ENCODE measurements at places on chromosomes 5 and 9.

DNA sequence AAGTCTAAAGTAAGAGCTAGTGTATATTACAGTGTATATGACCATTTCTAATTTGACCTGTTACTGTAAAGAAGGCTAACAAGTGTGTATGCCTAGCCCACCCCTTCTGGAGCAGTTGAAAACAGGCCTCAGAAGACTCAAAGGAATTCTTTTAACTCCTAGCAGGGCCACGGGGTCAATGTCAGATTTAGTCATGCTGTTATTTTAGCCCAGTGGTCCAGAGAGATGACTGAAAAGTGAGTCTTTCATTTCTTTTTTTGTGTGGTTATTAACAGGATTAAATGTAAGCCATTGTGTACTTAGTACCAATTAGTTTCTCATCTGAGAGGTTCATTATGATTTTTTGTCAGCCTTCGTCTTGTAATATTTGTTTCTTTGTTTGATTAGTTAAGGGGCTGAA lies 24.4 kb downstream of the ZCCHC7 start:
- DNase-seq: no peak

DNA sequence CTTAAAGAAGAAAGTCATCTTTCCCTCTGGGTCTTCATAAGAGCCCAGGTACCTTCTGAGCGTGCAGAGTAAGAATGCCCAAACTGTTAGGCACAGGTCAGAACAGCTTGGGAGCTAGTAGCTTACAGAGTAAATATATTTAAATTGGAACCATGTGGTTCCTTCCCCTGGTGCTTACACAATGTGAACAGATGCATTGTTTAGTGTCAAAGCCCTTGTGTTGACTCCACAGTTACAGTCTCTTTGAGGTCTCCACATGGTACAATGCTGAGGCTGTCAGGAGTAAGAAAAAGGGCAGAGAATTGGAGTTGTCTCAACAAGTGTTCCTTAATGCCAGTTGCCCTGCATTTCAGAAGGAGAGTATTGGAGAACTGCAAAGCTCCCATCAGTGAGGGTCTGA lies 188.5 kb downstream of the PAPPA start:
- DNase-seq: no peak

DNA sequence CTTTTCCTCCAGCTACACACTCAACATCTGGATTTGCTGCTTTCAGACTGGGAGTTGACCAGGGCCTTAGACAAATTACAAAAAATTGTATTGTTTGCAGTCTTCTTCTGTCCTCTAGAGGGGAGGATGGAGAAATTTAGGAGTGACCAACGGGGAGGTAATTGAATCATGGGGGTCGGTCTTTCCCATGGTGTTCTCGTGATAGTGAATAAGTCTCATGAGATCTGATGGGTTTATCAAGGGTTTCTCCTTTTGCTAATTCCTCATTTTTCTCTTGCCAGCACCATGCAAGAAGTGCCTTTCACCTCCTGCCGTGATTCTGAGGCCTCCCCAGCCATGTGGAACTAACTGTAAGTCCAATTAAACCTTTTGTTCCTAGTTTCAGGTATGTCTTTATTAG lies 4.2 kb downstream of the IFNA8 start:
- DNase-seq: no peak

GRCh38 chr5:10735569-10736276 lies 25.3 kb downstream of the DAP start:
- no peak for DNase-seq

DNA sequence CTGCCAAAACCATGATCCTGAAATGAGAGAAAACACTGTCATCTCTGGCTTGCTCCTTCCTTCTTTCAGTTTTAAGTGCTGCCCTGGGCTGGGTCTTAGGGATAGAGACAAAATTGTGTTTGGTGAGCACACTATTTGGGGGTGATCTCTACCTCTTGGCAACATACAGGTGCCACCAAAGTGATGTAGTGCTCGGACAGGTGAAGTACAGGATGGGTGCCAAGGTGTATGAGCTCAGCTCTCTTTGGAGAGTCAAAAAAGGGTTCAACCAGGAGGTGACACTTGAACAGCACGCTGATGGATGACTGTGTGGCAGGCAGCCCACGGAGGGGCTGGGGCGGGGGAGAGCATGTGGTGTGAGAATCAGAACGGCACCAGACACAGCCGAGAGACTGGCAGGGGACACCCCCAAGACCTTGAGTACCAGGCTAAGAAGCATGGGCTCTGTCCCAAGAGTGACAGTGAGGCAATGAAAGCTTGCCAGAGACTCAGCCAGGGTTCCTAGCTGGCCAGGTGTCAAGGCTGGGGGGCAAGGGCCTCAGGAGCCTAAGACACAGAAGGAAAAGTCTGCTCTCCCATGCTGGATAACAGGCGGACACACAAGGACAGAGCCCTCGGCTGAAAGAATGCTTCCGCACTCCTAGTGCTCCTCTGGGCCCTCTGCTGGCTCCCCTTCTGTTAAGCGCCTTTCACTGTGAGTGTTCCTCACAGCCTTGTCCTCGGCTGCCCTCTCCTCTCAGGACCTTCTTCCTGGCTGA lies 2.5 kb downstream of the NHP2 start:
- DNase-seq: no peak

DNA sequence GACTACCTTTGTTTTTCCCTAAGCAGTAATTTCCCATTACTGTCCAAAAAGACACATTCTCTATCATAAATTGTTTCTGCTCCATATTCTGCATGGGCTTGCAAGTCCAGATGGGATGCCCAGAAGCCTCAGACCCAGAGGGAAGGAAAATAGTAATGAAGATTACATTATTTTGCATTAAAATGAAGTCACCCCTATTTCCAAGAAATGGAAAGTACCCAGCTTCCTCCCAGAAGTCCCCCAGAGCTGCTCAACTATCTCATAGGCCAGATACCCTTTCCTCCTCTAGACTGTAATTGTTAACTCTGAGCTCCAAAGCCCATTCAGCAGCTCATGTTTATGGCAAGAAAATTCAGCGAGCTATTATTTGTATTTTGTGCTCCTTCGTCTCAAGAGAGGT lies 159.5 kb downstream of the GLIS3 start:
- DNase-seq: no peak

- DNase-seq: no peak
Observed at GRCh38 chr5:178207183-178207916, 3.0 kb downstream of the HNRNPAB start.

GRCh38 chr5:54835647-54836046 lies 149.7 kb downstream of the ESM1 start:
- DNase-seq: no peak

DNA sequence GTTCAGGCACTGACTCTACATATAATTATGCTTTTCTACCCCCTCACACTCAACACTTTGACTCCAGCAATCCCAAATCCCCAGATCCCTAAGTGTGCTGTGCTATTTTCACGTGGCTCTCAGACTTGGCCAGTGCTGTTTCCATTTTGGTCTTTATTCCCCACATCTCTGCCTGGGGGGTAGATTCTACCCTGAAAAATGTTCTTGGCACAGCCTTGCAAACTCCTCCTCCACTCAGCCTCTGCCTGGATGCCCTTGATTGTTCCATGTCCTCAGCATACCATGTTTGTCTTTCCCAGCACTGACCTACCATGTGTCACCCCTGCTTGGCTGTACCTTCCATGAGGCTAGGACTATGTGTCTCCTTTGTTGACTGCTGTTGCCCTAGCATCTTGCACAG lies 43.0 kb downstream of the FXN start:
- DNase-seq: peak; percentile 94

- DNase-seq: no peak
Observed at GRCh38 chr5:3303777-3304176, 291.9 kb upstream of the IRX1 start.

GRCh38 chr9:137064027-137064879 lies 6.1 kb downstream of the SAPCD2 start:
- DNase-seq: no peak

DNA sequence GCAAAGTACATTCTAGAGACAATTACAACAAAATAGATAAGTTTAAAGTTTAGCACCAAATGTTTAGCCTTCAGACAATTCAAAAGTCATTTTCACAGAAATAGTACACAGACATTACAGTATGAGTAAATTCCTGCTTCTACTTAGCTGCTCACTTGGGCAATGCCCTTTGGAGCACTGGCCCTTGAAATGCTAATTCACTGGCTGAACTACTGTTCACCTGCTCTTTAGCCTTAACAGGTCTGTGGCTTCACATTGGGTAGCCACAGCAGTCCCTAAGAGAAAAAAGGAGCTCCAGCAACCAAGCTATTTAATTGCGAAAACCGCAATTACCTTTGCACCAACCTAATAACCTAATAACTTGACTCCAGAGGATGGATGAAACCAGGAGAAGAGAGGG lies 916.2 kb upstream of the DMAC1 start:
- DNase-seq: no peak

DNA sequence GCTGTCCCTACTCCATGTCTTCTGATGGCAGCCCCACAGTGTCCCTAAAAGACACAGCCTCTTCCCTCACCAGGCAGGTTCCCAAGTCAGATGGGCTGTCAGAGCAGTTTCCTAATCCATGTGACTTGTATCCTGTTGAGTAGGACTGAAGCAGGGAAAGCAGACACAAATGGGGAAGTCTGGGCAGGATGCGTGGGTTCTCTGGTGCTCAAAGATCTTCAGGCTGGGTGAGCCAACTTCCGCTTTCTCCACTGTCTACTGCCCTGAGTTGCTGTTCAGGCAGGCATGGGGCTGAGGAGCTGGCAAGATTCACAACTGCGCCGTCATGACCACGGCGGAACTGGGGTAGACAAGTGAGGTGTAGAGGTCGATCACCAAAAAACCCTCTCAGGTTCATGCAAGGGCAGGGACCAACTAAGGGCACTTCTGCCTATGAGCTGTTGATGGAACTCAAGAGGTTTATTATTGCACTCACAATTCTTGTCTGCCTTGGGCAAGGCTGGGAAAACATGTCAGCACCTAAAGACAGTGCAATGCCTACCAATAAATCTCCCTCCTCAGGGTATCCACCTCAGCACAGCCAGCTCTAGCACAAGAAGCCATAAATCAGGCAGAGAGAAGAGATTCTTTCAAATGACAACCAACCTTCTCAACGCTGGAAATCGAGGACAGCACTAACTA lies 83.4 kb downstream of the RAPGEF1 start:
- DNase-seq: no peak

DNA sequence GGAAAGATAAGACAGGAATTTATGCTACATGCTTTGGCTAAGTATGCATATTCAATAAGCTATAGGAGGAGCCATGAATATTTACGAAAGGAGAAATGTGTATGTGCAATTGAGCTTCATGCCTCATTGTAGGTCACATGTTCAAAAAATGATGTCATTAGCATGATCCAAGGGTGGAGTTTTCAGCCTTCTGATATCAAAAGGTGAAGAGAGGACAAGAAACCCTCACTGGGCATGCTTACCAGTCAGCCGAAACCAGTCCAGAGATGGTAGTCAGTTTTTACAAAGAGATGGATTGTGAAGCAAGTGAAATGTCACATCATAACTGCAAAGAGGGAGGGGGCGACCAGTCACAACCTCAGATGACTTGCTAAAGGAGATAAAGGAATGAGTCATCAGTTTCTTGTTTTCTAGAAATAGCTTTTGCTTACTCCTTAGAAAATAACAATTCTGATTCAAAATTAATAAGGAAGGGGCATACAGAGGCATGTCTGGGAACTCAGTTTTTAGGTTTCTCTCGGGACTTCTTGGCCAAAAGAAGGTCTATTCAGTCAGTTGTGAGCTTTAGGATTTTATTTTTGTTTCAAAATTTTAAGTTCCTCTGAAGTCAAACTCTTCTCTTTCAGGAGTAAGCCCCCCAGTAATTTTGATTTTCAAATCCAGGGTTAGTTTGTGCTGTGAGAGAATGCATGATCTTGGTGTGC lies 1067.8 kb upstream of the EDIL3 start:
- no peak for DNase-seq

DNA sequence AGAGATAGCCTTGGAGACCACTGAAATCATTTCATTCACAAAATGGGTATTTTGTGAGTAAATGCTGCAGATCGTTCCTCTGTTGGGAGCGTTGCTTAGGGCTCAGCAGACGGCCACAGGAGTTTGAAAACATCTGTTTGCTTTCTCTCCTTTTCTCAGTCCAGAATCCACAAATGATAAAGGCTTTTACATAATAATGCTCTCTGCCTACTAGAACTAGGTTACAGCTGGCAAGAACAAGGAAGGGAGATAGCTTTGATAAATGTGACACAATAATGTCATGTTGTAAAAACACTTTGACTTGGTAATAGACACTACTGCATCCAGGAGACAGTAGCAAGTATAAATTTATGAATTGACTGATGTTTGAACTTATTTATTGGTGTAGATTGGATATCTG lies 1072.4 kb upstream of the CDH6 start:
- no peak for DNase-seq

DNA sequence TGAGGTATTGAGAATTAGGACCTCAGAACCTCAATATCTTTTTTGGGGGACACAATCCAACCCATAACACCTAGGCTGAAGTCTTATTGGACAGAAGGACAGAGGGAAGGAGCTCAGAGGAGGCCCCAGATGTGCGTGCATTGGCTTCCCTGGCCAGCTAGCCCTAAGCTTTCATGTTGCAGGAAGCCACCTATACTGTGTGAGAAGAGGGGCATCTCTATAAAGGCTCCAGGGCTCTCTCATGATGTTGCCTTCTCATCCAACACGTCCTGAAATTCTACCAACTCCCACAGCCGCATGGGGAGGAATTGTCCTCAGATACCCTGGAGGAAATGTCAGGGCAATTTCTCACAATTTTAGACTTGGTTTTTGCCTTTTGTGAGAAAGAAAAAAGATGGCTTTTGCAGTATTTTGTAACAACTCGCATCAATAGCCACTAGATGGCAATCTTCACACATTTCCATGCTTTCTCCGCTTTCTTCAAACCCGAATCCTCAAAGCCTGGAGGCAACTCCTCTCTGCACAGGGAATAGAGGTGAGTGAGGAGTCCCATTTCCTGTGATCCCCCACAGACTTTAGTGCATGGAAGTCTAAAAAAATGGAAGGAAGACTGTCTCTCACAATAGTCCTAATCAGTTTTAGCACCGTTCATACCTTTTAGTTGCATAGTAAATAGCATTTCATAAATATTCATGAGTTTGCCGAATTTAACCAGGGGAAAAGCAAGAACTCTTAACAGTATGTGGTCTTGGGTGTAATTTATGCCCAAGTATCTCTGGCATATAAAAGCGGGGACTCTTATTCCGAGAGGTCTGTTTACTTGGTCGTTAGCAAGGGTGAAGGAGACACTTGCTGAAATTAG lies 7.4 kb upstream of the PPP3R2 start:
- DNase-seq: no peak

GRCh38 chr5:143025971-143026370 lies 255.8 kb downstream of the ARHGAP26 start:
- DNase-seq: no peak

DNA sequence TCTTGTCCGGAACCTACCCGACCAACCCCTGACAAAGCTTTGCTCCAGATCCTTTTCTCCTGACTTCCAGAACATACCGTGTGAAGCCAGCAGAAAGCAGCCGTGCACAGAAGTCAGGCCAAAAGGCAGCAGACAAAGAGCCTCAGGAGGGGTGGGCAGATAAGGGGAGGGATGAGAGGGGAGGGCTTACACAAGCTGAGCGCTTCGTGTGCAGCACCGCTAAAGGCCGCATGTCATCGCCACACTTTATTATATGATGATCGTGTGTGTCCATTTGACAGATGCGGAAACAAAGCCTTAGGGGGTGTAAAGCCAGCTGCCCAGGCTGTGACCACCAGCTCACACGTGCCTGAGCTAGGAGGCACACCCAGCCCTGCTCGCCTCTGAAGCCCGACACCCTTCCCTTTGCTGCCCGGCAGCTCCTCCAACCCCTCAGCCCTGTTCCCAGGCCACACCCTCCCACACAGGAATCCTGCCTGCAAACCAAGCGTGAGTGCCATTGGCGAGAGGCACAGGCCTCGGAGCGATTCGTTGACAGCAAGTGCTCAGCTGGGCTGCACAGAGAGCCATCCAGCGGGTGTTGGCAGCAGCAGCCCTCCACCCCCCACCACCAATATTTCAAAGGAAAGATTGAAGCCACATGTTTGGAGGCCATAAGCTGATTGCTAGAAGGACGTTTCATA lies 170.5 kb upstream of the SMIM23 start:
- no peak for DNase-seq
